ENCODE measurements at places on chromosomes 3 and 15.

- DNase-seq, result no peak
Measured at GRCh38 chr15:34609102-34610057, 25.9 kb upstream of the GOLGA8B start.

DNA sequence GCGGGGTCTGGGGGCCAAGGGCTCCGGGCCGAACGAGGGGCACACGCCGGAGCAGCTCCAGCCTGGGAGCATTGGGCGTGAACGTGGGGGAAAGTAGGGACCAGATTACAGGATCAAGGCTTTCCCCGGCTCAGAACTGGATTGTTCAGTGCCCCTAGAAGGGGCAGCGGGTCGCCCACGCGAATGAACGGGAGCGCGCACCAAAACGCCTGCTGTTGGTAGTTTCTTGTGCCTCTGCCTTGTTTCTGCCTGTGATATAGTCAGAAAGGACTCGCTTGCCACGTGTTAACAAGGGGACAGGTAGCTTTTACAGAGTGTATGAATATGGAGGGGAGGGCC lies 1.1 kb downstream of the CASR start:
- DNase-seq, result no peak

DNA sequence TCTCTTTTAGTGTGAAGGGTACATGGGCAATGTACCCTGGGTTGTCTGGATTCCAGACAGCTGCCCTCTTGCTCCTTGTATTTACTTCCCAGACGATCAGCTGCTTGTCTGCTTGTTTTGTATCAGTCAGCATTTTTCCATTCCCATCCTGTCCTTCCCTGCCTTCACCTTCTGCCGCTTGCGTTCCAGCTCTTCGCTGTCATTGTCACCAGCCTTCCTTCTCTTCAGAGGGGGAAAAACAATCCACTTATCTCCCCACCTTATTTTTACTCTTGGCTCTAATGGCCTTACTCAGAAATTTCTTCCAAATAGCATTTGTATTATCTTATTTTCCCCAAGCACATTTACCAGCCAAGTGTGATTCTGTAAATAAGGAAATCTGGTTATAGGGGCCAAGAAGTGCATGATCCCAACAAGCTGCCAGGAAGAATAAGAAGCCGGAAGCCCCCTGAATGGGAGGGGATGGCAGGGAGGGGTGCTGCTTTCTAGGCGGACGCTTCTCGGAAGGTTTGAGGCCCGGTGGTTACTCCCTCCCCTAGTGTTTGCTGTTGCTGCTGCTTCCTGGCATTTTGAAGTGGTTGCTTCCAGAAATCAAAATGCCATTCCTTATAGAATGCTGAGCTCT lies 497.6 kb downstream of the NTRK3 start:
- DNase-seq, result no peak

- DNase-seq, result no peak
Measured at GRCh38 chr3:178086144-178086825, 450.0 kb upstream of the KCNMB2 start.

DNA sequence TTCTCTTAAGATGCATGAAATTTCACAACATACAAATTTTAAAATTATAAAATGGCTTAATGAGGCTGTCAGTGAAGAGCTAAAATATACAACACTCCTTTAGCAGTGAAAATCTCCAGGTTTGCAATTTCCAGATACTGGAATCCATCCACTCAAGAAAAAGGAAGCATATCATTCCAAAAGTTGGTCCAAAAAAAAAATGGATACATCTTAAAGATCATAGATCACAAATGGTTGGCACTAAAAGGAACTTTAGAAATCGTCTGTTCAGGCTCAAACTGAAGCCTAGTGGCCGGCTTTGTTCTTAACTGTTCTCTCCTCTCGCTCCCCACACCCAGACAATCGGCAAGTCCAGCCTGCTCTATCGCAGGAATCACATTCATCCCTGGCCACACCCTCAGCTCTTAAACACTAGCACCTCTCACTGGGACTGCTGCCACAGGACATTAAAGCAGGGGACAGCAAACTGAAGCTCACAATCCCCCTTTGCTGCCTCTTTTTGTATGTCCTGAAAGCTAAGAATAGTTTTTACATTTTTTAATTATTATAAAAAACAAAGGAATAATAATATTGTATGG lies 130.3 kb upstream of the CDIN1 start:
- DNase-seq, result no peak

GRCh38 chr15:90249203-90249863 lies at the start of gene TTLL13:
TTLL13 (plus strand) TSS chr15:90249556; CDS start chr15:90250631, 1,075 bp downstream.
- DNase-seq, result peak; percentile 96

GRCh38 chr15:26083457-26083856 lies 220.3 kb upstream of the ATP10A start:
- no peak for DNase-seq

- DNase-seq, result no peak
Measured at GRCh38 chr3:197427021-197427420, 128.6 kb upstream of the DLG1 start.

- DNase-seq, result no peak
Measured at GRCh38 chr15:49908236-49908932, 210.6 kb downstream of the ATP8B4 start.

GRCh38 chr3:43818229-43818628 lies 127.5 kb downstream of the ABHD5 start:
- no peak for DNase-seq

DNA sequence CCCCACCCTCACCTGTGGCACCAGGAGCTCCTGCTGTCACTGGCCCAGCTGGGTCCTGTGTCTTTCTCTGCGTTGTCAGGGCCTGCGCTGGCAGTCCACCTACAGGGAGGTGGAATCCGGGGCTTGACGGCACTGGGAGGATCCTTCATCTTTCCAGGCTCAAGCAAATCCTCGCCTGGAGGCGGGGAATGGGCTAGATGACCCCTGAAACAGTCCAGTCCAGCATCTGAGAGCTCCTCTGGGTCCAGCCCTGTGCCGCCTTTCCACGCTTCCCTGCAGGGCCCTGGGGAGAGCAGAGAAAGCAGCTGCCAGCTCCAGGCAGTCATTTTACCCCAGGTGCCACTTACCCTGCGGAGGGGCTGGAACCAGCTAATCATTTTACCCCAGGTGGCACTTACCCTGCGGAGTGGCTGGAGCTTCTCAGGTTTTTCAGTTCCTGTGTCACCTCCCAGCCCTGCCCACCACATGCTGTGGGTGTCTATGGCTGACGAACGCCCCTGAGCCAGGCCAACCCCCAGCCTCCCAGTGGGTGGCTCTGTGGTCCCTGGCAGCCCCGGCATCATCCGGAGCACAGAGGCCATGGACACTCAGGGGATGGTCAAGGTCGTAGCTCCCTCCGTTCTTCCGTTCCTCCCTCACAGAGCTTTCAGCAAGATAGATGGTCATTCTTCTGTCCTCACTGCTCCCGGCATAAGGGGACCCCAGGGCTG lies 17.9 kb upstream of the ADIPOQ start:
- DNase-seq, result no peak

GRCh38 chr15:55530861-55531313 lies 22.9 kb upstream of the DNAAF4 start:
- no peak for DNase-seq

DNA sequence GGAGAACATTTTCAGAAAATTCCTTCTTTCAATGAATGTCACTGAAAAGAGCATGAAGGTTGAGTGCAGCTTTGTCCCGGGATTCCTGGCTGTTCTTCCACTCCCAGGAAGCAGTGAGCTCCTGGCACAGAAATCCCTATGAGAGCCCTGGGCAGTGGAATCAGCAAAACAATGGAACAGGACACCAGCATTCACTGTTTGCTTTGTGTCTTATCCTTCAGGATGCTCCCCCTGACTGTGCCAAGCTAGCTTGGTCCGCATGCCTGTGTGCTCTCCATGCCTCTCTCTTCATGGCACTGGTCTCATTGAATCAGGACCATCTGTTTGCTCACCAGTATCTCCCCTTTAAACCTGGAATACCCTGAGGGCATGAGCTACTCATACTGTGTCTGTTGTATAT lies 102.0 kb upstream of the GADL1 start:
- DNase-seq, result no peak

DNA sequence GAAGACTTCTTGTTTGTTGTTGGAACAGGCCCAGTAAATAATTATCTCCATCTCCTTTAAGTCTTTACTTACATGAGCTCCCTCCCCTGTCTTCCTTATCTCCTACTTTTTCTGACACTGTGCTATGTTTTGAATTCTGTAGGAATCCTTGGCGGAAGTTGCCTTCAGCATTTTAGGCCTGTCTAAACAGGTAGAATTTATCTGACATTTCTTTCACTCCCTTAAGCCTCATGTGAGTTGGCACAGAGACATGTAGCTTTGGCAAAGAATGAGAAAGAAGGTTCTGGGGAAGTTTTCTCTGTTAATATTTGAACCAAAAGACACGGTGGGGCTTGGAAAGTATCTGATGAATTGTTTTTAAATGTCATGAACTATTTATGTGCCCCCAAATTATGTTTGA lies 8.1 kb downstream of the MCTP2 start:
- no peak for DNase-seq

DNA sequence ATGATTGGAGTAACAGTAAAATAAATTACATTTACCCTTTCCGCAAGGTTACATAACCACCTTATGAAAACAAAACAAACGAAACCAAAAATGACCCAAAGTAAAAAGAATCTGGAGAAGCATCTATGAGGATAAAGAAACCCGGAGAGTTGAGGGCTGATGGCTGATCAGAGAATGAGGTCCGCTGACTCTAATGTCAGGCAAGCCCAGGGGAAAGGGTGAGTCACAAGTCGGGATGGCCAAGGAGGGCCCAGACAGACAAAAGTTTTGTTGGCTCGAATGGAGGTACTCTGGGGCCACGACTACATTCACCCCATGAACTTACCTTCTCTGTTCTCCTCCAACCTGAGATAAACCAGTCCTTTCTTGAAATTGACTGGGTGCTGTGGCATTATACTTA lies 95.7 kb downstream of the RORA start:
- DNase-seq, result no peak

DNA sequence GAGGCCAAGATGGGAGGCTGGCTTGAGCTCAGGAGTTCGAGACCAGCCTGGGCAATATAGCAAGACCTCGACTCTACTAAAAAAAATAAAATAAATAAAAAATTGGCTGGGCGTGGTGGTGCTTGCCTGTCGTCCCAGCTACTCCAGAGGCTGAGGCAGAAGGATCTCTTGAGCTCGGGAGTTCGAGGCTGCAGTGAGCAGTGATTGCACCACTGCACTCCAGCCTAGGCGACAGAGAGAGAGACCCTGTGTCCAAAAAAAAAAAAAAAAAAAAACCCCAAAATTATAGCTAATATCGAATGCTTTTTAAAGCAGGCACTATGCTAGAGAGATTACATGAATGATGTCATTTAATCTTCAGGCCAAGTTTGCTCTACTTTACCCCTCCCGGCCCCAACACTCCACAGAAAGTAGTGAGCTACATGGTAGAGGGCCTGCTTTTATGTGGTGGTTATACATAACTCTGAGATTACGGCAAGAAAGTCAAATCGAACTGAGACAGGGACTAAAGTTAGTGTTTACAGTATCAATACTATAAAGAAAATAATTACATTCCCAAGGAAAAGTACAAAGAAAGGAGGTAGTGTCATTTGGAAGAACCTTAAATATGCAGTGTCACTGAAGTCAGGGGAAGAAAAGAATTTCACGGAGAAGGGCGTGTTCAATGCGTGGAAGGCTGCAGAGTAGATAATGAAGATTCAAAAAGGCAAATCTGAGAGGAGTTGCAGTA lies 1.1 kb downstream of the ADPGK start:
- DNase-seq, result no peak

- DNase-seq, result no peak
Measured at GRCh38 chr3:32831791-32832190, 14.0 kb downstream of the TRIM71 start.

- DNase-seq, result no peak
Measured at GRCh38 chr15:31901501-31901900, 128.8 kb upstream of the CHRNA7 start.

DNA sequence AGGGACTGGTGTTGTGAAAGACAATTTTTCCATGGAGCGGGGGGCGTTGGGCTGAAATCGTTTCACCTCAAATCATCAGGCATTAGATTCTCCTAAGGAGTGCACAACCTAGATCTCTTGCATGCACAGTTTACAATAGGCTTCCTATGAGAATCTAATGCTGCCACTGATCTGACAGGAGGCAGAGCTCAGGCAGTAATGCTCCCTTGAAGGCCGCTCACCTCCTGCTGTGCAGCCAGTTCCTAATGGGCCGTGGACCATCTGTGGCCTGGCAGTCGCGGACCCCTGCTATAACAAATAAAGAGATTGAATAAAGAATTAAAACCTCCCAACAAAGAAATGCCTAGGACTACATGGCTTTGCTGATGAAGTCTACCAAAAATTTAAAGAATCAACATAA lies 25.3 kb upstream of the ANKRD28 start:
- no peak for DNase-seq

DNA sequence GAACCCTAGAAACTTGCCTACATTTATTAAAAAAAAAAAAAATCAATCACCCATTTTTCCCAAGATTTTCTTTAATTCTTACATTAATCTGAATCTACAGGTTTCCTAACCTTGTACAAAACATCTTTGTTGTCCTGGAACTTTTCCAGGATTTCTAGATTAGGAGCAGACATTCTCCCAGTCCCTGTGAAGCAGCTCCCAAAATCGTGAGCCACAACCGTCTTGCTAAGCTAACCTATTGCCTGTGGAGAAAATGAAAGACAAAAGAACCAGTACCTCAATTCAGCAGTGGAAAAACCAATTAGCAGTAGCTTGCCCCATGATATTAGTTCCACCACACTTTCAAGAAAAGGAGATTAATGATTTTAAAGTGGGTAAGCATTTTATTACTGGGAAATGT lies 522.1 kb downstream of the UNC13C start:
- DNase-seq, result no peak

- no peak for DNase-seq
Measured at GRCh38 chr3:135966271-135966961, 888 bp downstream of the PPP2R3A start.

DNA sequence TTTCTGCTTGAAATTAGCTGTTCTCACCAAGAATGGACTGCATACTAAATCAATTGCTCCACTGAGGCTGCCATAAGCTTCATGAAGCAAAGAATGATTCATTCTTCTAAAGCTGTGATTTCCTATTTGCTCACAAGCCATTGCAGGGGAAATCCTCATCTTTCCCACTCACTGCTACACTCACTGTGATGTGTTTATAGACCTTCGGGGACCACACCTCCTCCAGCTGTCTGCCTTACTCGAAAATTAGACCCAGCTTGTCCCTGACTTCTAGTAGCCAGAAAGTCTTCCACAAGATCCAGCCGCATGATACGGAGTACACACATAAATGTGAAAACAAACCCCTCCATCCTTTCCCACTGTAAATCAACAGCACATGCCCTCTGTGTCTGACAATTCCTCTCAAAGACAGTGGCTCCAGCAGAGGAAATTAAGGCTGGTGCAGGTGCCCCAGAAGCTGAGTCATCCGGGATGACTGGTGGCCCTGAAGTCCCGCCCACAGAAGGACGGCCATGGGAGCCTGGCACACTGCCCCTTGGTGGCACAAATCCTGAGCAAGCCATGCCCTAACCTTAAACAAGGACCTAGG lies 172.0 kb downstream of the STT3B start:
- peak; percentile 28 for DNase-seq

GRCh38 chr3:161014843-161015749 lies 90.1 kb downstream of the B3GALNT1 start:
- no peak for DNase-seq

All from stimulated activated CD4-positive, alpha-beta T cell treated with anti-CD3 and anti-CD28 coated beads, Interleukin-2, amount 100 ng/mL, for 24 hours (primary cell).